ENCODE measurements at places on chromosomes 7 and 10.

DNA sequence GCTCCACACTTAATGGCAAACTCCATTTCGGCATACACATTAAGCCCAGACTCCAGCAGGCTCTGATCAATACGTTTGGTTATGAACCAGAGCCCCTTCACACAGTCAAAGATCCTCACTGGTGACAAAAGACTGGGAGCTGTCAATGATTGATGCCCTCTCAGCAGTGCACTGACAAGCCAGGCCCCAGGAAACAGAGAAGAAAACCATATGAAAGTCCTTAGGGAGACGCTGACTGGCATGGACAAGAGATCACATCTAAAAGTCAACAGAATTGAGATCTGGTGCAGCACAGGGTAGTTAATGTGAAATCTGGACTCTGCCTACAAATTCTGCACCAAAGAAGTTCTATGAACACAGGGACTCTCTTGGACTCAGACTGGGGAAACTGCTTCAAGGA, 600.9 kb upstream of the NRP1 start:
- DNase-seq = no peak

GRCh38 chr7:69162931-69163670, 435.2 kb upstream of the AUTS2 start:
- DNase-seq = no peak

DNA sequence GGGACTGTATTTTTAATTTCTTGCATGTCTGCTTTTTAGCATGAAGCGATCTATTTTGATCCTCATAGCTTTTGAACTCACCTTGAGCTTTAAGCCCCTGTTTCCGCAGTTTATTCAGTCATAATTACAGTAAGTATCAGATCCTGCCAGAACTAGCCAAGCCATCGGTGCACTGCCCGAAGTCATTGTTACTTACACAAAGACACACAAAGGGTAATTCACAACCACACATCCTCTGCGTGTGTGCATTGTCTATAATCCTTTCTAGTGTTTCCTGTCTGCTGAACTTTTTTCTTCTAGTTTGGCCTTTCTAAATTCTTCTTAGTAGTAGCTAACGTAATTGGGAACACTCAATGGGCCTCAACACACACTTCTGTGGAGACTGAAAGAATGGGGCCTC, 133.0 kb downstream of the SFMBT2 start:
- no peak for DNase-seq

DNA sequence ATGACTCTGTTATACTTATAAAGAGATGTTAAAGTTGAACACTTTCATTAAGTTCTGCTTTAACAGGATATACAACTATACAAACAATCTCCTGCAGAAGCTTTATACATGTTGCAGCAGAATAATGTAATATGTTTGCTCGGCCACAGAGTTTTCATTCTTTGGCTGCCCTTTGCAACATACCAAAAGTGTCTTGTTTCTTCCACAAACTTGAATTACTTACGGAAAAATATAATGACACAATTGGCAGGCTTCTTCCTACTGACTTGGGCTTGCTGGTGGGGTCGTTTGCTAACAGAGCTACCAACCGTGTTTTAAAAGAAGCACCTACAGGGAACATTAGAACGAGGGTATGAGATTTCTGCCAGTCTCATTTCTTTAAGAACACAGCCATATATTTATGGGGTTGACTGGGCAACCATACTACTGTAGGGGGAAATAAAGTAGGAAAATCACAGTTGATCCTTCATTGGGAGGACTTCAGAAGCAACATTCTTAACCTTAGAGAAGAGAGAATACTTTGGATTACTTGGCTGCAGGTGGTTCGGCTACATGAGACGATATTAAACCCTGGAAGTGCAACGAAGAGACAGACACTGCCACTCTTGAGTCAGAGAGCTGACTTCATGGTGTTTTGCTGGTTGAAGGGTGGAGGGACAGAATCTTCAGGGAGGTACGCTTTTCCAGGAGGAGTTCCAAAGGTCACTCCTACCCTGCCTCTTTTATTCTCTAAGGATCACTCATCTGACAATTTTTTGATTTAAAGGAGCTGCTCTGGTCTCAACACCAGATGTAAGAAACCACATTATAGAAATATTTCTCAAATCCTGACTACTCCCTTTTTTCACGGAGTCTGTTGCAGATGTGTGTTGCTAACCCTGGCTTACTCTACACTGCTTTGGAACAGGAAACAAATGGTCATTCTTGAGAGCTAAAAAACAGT, 123.9 kb downstream of the SEMA3C start:
- no peak for DNase-seq

DNA sequence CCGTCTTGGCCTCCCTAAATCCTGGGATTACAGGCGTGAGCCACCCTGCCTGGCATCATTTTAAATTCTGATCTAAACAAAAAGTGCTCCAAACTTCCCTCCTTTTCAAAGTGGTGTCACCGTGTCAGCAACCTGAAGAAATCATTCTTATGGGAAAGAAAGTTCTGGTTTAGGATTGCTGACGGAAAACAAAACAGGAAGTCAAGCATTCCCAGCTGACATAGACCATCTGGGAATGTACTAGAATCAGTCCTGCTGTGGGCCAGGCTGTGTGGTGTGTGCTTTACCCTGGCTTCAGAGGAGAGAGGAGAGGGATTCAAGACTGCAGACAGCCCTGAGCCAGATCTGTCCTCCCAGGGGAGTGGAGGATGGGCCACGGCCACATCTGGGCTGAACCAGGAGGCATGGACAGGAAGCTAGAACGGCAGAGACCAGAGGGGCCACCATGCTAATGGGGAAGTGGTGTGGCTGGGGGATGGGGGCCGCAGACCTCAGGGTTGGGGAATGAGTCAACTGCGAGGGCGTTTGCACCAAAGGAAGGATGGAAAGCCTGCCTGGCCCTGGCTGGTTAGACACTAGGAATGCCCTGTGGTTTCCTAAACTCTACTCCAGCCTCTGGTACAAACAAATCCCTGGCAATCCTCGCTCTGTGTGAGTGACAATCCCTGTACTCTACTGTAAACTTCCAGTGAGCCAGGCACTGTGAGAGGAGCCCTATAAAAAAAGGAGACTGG, 16.7 kb upstream of the CLIP2 start:
- DNase-seq = no peak

DNA sequence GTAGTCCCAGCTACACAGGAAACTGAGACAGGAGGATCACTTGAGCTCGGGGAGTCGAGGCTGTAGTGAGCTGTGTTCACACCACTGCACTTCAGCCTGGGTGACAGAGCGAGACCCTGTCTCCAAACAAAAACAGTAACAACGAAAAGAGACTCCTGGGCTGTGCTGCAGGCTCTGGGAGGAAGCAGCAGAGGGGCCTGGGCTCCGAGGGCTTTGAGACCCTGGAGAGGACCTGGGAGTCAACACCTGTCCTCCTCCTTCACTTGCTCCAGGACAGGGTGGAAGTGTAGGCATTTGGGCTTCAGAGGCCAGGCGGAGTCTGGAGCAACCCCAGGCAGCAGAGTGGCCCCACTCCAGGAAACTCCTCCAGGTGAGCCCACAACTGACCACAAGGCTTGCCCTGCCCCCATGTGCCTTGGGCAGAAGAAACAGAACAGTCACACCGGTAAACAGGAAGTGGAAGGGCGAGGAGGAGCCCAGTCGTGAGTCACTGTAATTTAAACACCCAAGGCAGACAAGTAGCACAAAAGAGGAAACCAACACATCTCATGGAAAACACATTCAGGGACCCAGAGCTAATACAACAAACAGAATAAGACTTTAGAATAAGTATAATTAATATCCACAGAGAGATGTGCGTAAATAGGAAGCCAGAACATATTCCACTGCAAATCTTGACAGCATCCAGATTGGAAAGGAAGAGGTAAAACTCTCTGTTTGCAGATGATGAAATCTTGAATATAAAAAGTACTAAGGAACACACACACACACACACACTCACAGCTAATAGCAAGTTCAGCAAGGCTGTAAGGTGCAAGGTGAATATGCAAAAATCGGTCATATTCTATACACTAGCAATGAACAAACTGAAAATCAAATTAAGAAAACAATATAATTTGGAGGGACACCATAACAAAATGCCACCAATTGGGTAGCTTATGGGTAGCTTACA, 20.5 kb upstream of the RASGEF1A start:
- no peak for DNase-seq

GRCh38 chr10:124621637-124622036, 122.5 kb downstream of the FAM53B start:
- DNase-seq = no peak

DNA sequence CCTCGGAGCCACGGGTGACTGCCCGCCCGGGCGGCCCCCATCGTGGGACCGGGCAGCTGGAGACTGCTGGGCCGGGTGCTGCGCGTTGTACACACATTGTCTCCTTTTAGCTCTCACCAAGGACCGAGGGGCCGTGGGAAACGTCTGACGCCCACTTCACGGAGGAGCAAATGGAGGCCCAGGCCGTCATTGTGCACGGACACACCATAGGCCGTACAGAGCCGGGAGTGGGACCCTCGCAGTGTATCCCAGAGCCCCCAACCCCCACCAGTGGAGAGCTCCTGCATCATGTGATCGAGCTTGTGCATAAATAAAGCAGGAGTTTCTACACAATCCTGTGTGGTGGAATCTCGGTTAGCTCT, 722 bp downstream of the DENND10 start:
- DNase-seq = no peak

GRCh38 chr7:29924006-29924405, 65.6 kb downstream of the SCRN1 start:
- no peak for DNase-seq

DNA sequence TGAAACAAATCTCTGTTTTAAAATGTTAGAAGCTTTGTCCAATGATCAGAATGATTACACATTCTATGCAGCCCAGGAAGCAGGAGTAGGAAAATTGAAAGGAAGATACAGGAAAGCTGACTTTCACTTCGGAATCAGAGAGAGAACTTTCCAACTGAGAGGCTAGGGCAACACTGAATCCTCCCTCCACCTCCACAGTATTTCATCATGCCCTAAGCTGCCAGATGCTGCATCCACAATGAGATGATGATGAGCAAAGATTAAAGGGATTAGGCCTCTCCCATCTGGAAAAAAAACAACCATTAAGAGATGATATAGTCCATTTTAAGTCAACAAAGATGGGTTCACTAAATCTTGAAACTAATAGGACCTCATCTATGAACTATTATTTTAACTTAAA, 215.6 kb downstream of the GPR37 start:
- no peak for DNase-seq

DNA sequence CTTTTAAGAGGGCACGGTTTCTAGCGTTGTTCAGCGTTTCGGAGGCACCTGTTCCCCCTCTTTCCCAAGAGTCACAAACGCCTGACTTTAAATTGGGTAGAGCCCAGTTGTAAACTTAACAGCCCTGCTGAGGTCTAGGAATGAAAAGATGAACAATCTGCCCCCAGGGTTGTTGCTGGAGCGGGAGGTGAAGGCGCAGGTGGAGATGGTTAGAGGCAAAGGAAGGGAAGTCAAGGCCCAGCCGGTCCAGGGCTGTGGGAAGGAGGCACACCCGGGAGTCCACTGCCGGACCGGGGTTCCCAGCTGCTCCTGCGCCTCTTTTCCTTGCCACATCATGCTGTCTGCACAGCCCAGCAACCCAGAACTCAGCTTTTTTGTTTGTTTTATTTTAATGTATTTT, 770 bp downstream of the PRXL2A start:
- DNase-seq = no peak

DNA sequence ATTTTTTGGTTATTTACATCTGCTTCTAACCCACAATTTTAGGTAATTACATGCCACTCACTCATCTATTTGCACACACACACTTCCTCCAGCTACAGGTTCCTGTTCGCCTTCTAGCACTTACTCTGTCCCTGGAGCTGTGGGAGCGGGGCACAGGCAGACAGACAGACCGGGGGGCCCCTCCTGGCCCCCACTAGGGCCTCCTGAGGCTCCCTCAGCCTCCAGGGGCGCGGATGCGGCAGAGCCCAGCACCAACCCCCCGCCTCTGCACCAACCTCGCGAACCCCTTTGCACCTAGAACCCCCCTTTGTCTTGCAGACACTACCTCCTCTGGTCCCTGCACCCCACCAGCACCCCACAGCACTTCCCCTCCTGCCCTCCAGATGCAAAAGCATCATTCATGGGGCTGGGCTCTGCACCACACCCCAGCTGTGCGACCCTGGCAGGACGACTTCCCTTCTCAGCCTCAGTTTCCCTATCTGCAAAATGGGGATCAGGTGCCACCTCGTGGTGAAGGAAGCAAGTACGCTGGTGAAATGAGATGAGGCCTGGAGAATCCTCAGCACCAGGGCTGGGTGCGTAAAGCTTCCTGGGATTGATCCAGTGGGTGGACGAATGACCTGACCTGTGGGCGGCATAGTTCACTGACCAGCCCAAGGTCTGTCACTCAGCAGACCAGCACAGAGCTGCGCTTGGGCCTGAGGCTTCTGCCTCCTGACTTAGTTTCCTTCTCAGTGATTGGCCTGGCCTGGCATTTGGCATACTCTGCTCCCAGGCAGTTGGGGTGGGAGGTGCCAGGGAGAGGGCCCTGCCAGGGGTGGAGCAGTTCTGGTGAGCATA, 37.9 kb downstream of the ELFN1 start:
- no peak for DNase-seq

DNA sequence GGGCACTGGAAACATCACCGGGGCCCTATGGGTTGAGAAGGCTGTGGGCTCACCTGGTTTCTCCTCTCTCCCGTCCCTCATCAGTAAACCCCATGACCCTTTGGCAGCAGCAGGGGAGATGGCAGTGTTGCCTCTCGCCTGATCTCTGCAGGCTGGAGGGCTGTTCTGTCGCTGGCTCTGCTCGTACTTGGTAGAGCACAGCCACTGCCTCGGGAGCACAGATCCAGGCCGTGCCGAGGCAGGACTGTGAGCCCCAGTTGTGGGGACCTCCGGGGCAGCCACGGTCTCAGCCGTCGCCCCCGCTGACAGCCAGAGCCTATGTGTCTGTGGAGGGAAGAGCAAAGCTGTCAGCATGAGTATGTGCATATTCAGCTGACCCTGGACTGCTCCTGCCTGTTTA, 94.9 kb downstream of the PTPRE start:
- DNase-seq = no peak

GRCh38 chr10:48309711-48310226, 3.3 kb downstream of the MAPK8 start:
- no peak for DNase-seq

DNA sequence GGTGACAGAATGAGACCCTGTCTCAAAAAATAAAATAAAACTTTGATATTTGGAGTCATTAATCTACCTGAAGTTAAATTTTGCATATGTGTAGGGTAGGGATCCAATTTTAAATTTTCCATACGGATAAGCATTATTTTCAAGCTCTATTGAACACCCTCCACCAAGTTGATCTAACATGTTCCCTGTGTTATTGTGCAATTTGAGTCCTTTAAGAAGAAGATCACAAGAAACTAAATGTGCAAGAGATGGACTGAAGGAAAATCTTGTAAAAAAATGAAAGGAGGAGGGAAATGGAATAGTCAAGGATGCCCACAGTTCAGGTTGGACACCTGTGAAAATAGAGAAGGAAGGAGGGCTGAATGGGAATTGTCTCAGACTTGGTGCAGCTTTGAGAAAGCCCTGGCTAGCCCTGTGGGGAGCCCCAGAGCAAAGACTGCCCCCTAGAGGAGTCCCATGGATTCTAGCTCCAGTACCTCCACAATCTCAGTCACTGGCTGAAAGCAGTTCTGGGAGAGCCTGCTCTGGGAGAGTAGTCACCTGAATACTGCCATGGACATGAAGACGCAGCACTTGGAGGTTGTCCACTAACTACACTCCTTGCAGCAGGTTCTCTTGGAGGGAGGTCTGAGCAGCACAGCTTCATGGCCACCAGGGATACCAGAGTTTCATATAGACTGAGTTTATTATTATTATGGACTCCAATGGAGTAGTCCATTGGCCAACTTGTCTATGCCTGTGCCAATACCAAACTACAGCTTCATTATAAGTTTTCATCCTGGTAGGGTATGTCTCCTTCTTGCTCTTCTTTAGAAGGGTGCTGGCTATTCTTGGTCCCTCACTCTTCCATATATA, 5.7 kb upstream of the TIAL1 start:
- no peak for DNase-seq

All from stimulated activated naive CD4-positive, alpha-beta T cell (primary cell).